IMR-90 (cell line): ENCODE measurements at places on chromosomes 1 and 21. TPM values are rescaled to one million over a fixed set of nuclear protein-coding genes. Genes with fewer than 3 reads are reported as not detected.

LMX1A gene
- total RNA-seq: not detected in 2 replicates

- H3K4me1 ChIP-seq: no peaks in the 10 kb centered on the region
- no peaks in the 10 kb centered on the region for H3K36me3 ChIP-seq
- no peak overlapping the region for H3K4me3 ChIP-seq
- H3K27me3 ChIP-seq: no peaks in the 10 kb centered on the region
Observed at GRCh38 chr1:78553859-78554258, 63.1 kb downstream of the PTGFR start.

- DNase-seq: no peak
- peaks cover 28% of the 10 kb centered on the region for H3K36me3 ChIP-seq
- no peak overlapping the region for H3K4me3 ChIP-seq
- no peaks in the 10 kb centered on the region; the same call in 1 of the 2 replicates for H3K4me1 ChIP-seq
- H3K27ac ChIP-seq: no peak overlapping the region
Observed at GRCh38 chr21:31997191-31997590, 124.4 kb downstream of the HUNK start.

DNA sequence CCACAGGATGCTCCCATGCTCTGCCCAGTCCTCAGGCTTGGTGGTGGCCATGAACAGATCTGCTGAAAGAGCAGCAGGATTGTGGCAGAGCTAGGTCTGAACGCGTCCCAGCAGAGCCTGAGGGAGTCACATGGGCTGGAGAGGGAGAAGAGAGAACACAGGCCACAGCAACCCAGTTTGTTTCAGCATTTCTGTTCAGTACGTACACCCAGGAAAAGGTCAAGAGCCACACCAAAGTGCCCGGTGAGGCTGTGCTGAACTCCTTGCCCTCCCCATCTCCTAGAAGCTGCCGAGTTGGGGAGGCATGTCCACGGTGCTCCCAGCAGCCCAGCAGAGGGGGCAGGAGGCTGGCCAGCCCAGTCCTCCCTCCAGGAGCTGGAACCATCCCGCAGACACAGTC lies 5.5 kb downstream of the PKP1 start:
- no peaks in the 10 kb centered on the region for H3K4me1 ChIP-seq
- no peak overlapping the region for H3K27ac ChIP-seq
- no peaks in the 10 kb centered on the region for H3K36me3 ChIP-seq
- DNase-seq: no peak
- no peak overlapping the region for H3K4me3 ChIP-seq

GRCh38 chr1:19973616-19974015 lies 5.8 kb downstream of the PLA2G2A start:
- H3K4me1 ChIP-seq: no peaks in the 10 kb centered on the region
- peak; percentile 3 for DNase-seq
- no peak overlapping the region for H3K27ac ChIP-seq
- H3K4me3 ChIP-seq: no peak overlapping the region

SRGAP2B gene
- 50.7 and 69.2 TPM in 2 replicates for total RNA-seq

- peaks cover 5% of the 10 kb centered on the region for H3K4me1 ChIP-seq
- peak overlapping the region; percentile 84 for H3K4me3 ChIP-seq
- H3K36me3 ChIP-seq: no peaks in the 10 kb centered on the region; the same call in 1 of the 2 replicates
- H3K27ac ChIP-seq: no peak overlapping the region; the same call in 1 of the 2 replicates
- H3K27me3 ChIP-seq: no peaks in the 10 kb centered on the region
Observed at GRCh38 chr21:32278103-32278502, 746 bp downstream of the MIS18A start.

CFH gene
- 6.3 and 12.8 TPM in 2 replicates for total RNA-seq

- H3K4me1 ChIP-seq: no peaks in the 10 kb centered on the region; the same call in 1 of the 2 replicates
- DNase-seq: peak; percentile 88
- no peak overlapping the region for H3K4me3 ChIP-seq
- H3K27me3 ChIP-seq: no peaks in the 10 kb centered on the region
- no peak overlapping the region for H3K27ac ChIP-seq
- no peaks in the 10 kb centered on the region for H3K36me3 ChIP-seq
Observed at GRCh38 chr1:67978890-67979516, 71.4 kb downstream of the DIRAS3 start.

GRCh38 chr1:212700223-212700891 lies 717 bp upstream of the BATF3 start:
- H3K4me1 ChIP-seq: peaks cover 3% of the 10 kb centered on the region; the same call in 1 of the 2 replicates
- H3K36me3 ChIP-seq: peaks cover 2% of the 10 kb centered on the region; the same call in 1 of the 2 replicates
- no peak for DNase-seq

TRMT13 gene
- 5.2 and 12.8 TPM in 2 replicates for total RNA-seq

- no peak overlapping the region for H3K4me3 ChIP-seq
- no peaks in the 10 kb centered on the region for H3K27me3 ChIP-seq
- H3K4me1 ChIP-seq: peaks cover 11% of the 10 kb centered on the region
- peak overlapping the region; percentile 44; the same call in 1 of the 2 replicates for H3K27ac ChIP-seq
Observed at GRCh38 chr21:28794371-28794851, 198.3 kb downstream of the LTN1 start.

- H3K27me3 ChIP-seq: no peaks in the 10 kb centered on the region
- no peak for DNase-seq
- H3K27ac ChIP-seq: no peak overlapping the region
- no peaks in the 10 kb centered on the region for H3K36me3 ChIP-seq
- no peaks in the 10 kb centered on the region for H3K4me1 ChIP-seq
- no peak overlapping the region for H3K4me3 ChIP-seq
Observed at GRCh38 chr21:18987520-18988026, 584.0 kb upstream of the TMPRSS15 start.

DNA sequence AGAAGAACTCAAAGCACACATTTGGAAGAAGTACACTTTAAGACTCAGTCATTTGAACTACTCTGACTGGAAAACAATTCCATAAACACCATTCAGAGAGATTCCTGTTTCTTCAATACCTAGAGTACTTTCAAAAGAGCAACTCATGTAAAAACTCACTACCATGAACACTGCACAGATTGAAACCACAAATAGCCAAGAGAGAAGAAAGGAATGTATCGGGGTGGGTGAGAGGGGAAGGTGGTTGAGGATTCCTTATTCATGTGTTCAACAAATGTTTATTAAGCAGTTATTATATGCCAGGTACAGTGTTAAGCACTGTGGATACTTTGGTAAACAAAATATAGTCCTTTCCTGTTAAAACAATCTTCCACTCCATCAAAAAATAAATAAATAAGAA lies 64.7 kb downstream of the NRIP1 start:
- H3K27ac ChIP-seq: no peak overlapping the region; the same call in 1 of the 2 replicates
- peak; percentile 68 for DNase-seq
- H3K4me1 ChIP-seq: peaks cover 29% of the 10 kb centered on the region

DNA sequence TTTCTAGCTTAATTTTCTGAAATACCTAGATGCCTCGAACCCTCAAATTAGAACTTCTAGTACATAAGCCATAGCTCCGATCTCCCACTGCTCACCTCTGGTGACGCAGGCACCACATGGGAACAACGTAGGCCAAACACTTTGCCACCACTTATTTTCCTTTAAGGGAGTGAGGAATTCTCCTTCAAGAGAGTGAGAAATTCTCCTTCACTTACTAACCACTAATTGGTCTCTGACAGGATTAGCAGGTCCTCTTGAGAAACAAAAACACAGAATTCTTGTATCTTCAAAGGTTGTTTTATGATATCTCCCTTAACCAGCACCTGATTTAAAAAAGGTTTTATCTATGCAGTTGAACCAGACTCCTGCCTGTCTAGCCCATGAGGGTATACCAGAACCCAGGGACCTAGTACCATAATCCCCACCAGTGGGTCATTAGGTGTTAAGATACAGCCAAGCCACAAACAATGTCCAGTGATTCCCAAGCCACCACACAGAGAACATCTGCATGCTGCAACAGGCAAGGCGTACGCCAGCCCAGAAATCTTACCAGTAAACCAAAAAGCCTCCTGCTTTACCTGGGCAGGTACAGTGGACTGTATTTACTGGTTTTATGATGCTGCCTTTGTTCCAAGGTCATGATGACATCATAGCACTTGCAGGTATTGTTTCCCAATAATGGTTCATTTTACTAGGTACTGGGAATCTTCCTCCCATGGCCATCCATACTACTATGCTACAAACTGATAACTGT lies 20.3 kb upstream of the CXADR start:
- H3K27me3 ChIP-seq: no peaks in the 10 kb centered on the region
- H3K36me3 ChIP-seq: no peaks in the 10 kb centered on the region
- H3K4me1 ChIP-seq: peaks cover 10% of the 10 kb centered on the region
- no peak overlapping the region for H3K4me3 ChIP-seq

GRCh38 chr1:68478662-68479061 lies 18.2 kb downstream of the DEPDC1 start:
- no peaks in the 10 kb centered on the region for H3K4me1 ChIP-seq

- H3K27ac ChIP-seq: no peak overlapping the region
- DNase-seq: no peak
- H3K36me3 ChIP-seq: no peaks in the 10 kb centered on the region
Observed at GRCh38 chr1:218558271-218558810, 213.2 kb downstream of the TGFB2 start.

GRCh38 chr1:156639601-156640101 lies 2.3 kb upstream of the BCAN start:
- H3K4me3 ChIP-seq: no peak overlapping the region
- H3K27ac ChIP-seq: no peak overlapping the region
- H3K4me1 ChIP-seq: no peaks in the 10 kb centered on the region; the same call in 1 of the 2 replicates
- peaks cover 87% of the 10 kb centered on the region for H3K27me3 ChIP-seq
- no peaks in the 10 kb centered on the region for H3K36me3 ChIP-seq
- DNase-seq: no peak

TTC39A gene
- total RNA-seq: 0.28 and 0.72 TPM in 2 replicates

GRCh38 chr1:159598196-159598595 lies 10.6 kb downstream of the APCS start:
- peaks cover 5% of the 10 kb centered on the region; the same call in 1 of the 2 replicates for H3K4me1 ChIP-seq
- DNase-seq: peak; percentile 85
- no peaks in the 10 kb centered on the region for H3K27me3 ChIP-seq
- H3K4me3 ChIP-seq: no peak overlapping the region
- no peaks in the 10 kb centered on the region for H3K36me3 ChIP-seq
- H3K27ac ChIP-seq: peak overlapping the region; percentile 16

OR6P1 gene
- not detected in 2 replicates for total RNA-seq

- no peak overlapping the region for H3K27ac ChIP-seq
- H3K27me3 ChIP-seq: no peaks in the 10 kb centered on the region
- H3K36me3 ChIP-seq: peaks cover 21% of the 10 kb centered on the region
Observed at GRCh38 chr1:52348704-52349300, 17.2 kb downstream of the CC2D1B start.

ZBTB37 gene
- 9.7 and 13.1 TPM in 2 replicates for total RNA-seq

KRTAP8-1 gene
- not detected in 2 replicates for total RNA-seq

- DNase-seq: no peak
- H3K27ac ChIP-seq: no peak overlapping the region
- H3K4me3 ChIP-seq: no peak overlapping the region
- peaks cover 11% of the 10 kb centered on the region for H3K4me1 ChIP-seq
Observed at GRCh38 chr1:225617956-225618355, 35.0 kb downstream of the ENAH start.

- no peak overlapping the region for H3K27ac ChIP-seq
- no peak overlapping the region for H3K4me3 ChIP-seq
- H3K27me3 ChIP-seq: no peaks in the 10 kb centered on the region
- no peak for DNase-seq
- no peaks in the 10 kb centered on the region for H3K4me1 ChIP-seq
Observed at GRCh38 chr1:213669964-213670691, 317.6 kb upstream of the PROX1 start.

- H3K4me3 ChIP-seq: peak overlapping the region; percentile 68
- DNase-seq: peak; percentile 69
- H3K4me1 ChIP-seq: peaks cover 4% of the 10 kb centered on the region; the same call in 1 of the 2 replicates
- H3K27ac ChIP-seq: peak overlapping the region; percentile 64
Observed at GRCh38 chr1:156052862-156053767, 483 bp downstream of the UBQLN4 start.

FCRL2 gene
- total RNA-seq: not detected in 2 replicates

- peaks cover 8% of the 10 kb centered on the region for H3K36me3 ChIP-seq
- H3K27ac ChIP-seq: no peak overlapping the region
- peaks cover 5% of the 10 kb centered on the region; the same call in 1 of the 2 replicates for H3K4me1 ChIP-seq
Observed at GRCh38 chr21:32626621-32627196, 14.5 kb upstream of the CFAP298 start.

DNA sequence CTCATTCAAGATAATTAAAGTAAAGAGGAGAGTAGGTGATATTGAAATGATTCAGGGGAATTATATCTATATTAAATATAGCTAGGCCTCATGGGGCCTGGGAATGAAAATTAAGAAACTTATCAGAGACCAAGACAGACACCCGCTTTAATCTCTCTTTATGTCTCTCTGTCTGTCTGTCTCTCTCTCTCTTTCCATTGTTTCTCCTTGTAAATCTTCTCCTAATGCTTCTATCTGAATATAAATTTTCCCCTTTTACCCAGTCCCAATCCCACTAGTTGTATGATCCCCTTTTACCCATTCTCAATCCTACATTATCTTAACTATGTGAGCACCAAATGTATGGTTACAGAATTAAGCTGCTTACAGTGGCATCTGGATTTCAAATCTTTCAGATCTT lies 61.2 kb downstream of the RGS5 start:
- H3K27me3 ChIP-seq: no peaks in the 10 kb centered on the region
- H3K36me3 ChIP-seq: no peaks in the 10 kb centered on the region
- no peaks in the 10 kb centered on the region for H3K4me1 ChIP-seq

DNA sequence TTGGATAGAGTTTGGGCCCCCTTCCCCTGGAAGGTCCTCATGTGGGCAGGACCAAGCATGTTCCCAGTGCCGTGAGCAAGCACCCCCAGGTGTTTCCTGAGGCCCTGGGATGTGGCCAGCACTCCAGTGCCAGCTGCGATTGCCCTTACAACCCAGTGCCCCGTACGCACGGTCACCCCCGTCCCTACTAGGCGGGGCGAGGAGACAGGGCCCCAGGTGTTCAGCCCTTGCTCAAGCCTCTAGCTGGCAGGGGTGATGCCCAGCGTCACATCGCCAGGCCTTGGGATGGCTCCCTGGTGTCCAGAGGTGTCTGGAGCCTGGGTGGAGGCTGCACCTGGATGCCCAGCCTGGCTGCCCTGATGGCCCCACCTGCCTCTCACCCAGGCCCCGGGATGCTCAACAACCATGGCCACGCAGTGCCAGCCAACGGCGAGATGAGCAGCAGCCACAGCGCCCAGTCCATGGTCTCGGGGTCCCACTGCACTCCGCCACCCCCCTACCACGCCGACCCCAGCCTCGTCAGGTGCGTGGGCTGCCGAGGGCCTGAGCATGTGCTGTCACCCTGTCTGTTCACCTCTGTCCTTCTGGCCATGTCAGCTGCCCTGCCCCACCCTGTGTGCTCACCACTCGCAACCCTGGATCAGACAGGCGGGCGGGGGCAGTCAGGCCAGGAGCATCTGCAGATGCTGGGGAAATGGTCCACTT lies 21.6 kb upstream of the CCDC27 start:
- H3K27me3 ChIP-seq: no peaks in the 10 kb centered on the region; the same call in 1 of the 2 replicates
- DNase-seq: no peak
- H3K4me3 ChIP-seq: no peak overlapping the region
- H3K4me1 ChIP-seq: no peaks in the 10 kb centered on the region
- H3K36me3 ChIP-seq: no peaks in the 10 kb centered on the region

- H3K4me3 ChIP-seq: no peak overlapping the region
- H3K27ac ChIP-seq: no peak overlapping the region
- H3K36me3 ChIP-seq: peaks cover 42% of the 10 kb centered on the region
- H3K4me1 ChIP-seq: no peaks in the 10 kb centered on the region
- H3K27me3 ChIP-seq: no peaks in the 10 kb centered on the region
Observed at GRCh38 chr1:44315521-44315920, 39.5 kb downstream of the ERI3 start.

DNA sequence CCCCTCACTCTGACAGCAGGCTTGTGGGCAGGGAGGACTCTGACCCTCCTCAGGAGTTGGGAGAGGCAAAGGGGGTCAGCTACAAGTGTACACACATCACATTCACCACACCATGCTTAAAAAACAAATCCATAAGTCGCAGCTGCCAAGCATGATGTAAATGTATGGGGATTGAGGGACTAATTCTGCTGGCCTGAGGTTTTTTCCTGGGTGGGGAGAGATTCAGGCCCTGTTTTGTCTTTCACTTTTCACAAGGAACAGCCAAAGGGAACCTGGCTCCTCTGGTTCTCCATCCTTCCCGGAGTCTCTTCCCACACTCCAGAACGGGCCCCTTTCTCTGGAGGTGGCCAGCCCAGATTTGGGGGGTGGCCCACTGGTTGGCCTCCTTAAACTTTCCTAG lies 1.3 kb upstream of the MTARC2 start:
- H3K36me3 ChIP-seq: no peaks in the 10 kb centered on the region
- H3K27me3 ChIP-seq: peaks cover 2% of the 10 kb centered on the region; the same call in 1 of the 2 replicates
- H3K27ac ChIP-seq: no peak overlapping the region
- no peak for DNase-seq
- H3K4me1 ChIP-seq: no peaks in the 10 kb centered on the region
